ENCODE measurements at places on chromosomes 5 and 9.

- no peak for DNase-seq
Measured at GRCh38 chr5:54986269-54986654, 869 bp upstream of the ESM1 start.

DNA sequence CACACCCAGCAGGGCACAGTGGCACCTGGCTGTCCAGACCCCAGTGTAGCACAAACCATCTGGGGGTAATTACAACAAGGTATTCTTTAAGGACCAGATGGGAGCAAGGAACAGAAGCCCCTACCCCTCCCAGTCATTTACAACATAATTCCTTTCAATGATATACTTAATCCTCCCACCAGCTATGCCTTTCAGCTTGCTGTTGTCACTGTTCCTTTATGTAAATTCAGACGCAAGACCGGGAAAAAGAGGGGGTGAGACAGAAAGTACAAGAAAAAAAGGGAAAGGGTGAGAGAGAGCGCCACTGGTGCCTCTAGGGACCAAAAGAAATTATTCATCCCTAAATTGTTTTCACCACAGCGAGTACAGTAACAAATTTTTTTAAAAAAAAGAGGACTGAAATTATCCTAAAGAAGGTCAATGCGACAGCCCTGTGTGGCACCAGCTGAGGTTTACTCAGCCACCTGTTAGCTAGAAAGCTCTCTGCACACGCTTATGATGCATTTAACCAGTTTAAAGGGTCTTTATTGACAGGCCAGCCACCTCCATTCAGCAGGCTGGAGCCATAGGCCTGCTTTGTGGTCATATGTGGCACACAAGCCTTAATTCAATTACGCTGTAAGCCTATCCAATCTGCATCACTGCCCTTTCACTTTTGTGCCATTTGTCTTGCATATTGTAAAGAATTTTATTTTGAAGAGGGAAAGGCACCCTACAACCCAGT, 210.2 kb upstream of the ISL1 start:
- DNase-seq = no peak

DNA sequence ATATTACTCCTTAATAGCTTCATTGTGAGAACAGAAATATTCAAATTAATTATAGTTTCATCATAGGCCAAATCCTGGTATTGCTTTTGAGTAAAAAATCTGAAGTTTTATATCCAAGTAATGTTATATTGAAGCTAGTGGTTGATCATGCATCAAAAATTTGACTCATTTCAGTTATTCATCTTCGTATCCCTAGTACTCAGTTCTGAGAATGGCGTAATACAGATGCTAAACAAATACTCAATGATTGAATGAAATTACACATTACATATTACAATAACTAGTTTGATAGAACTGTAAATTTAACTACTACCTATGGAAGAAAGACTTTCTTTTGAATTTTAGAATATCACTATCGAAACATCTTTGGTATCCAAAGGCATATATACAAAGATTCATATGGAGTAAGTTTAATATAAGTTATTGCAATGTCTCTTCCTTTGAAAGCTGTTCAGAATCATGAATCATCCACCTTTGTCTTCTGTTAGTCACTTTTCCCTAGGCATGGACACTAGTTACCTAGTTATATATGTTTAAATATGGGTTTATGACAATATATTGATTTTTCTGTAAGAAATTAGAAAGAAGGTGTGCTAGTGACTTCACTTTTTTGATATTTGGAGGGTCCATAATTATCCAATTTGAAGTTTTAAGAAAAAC, 5.0 kb upstream of the ZNF462 start:
- DNase-seq = no peak

GRCh38 chr9:134434894-134435506, 108.7 kb downstream of the RXRA start:
- no peak for DNase-seq

DNA sequence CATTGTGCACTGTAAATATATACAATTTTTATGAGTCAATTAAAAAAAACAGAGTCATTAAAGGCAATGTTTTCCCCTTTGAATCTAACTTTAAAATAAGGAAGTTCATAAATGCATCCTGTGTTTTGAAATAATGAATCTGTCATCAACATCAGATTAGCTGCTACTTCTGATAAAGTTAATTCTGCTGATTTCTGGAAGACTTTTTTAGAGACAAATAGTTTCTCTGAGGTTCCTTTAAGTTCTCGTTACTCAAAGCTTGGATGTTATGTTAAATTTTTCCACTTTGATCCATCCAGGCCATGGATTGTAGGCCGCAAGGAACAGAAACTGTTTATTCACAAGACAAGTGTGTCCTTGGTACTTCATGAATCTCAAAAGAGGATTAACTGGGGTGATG, 115.5 kb downstream of the CARTPT start:
- no peak for DNase-seq

GRCh38 chr9:129384491-129385210, 206.6 kb upstream of the IER5L start:
- no peak for DNase-seq

DNA sequence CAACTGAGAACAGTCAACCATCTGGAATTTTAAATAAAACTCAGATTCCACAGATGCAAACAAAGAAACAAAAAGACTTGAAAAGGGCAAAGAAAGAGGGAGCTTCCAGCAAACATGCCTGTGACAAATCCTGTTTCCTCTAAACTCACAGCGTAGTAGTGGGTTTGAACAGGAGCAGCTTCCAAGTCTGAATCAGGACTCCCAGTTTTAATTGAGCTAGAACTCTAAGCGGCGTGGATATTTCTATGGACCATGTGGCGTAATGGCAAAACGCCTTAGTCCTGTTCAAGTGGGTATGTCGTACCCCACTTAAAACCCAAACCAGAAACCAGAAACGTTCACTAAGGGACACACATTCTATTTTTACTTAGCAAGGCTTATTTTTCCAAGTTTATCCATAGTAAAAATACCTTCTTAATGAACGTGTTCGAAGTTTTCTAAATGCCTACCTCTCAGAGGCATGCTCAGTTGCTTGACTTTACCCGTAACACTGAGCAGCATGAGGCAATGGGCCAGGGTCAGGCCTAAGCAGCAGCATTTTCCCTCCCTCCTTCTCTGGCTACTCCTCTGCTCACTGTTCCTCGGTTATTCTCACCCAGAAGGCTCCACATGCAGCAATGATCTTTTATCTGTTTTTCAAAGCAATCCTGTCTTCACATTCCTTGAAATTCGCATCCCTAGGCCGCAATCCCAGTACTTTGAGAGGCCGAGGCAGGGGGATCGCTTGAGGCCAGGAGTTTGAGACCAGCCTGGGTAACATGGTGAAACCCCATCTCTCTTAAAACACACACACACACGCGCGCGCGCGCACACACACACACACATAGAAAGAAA, 77.9 kb downstream of the FNBP1 start:
- no peak for DNase-seq

GRCh38 chr9:133761641-133762248, 23.6 kb upstream of the SARDH start:
- DNase-seq = no peak

Measured in CD4-positive, alpha-beta T cell (primary cell).